ENCODE measurements at places on chromosomes 5 and 9. TPM values are rescaled to one million over a fixed set of nuclear protein-coding genes. Genes with fewer than 3 reads are reported as not detected.

C9orf152 gene
- not detected for total RNA-seq

SIT1 gene
- not detected for total RNA-seq

CTXN3 gene
- not detected for total RNA-seq

DNA sequence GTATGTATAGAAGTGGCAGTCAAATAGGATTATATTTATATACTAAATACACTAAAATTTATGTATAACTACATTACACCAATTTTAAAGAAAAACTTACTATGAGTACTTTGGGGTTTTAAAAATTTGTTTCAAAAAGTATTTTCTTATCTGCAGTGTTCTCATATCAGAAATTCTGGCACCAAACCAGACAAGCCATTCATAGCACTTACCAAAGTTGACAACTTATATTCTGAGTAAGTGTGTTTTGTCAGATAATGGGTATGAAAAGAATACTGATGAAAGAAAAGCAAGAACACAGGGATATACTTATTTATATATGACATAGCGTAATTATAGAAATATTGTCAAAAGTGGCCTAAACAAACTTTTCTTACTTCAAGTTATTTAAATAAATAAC, 67.5 kb downstream of the SPEF2 start:
- DNase-seq, result peak; percentile 1

- no peak for DNase-seq
Observed at GRCh38 chr5:80463269-80463668, 24.6 kb upstream of the FAM151B start.

GRCh38 chr5:395921-396530, 47.0 kb upstream of the EXOC3 start:
- DNase-seq, result no peak

DNA sequence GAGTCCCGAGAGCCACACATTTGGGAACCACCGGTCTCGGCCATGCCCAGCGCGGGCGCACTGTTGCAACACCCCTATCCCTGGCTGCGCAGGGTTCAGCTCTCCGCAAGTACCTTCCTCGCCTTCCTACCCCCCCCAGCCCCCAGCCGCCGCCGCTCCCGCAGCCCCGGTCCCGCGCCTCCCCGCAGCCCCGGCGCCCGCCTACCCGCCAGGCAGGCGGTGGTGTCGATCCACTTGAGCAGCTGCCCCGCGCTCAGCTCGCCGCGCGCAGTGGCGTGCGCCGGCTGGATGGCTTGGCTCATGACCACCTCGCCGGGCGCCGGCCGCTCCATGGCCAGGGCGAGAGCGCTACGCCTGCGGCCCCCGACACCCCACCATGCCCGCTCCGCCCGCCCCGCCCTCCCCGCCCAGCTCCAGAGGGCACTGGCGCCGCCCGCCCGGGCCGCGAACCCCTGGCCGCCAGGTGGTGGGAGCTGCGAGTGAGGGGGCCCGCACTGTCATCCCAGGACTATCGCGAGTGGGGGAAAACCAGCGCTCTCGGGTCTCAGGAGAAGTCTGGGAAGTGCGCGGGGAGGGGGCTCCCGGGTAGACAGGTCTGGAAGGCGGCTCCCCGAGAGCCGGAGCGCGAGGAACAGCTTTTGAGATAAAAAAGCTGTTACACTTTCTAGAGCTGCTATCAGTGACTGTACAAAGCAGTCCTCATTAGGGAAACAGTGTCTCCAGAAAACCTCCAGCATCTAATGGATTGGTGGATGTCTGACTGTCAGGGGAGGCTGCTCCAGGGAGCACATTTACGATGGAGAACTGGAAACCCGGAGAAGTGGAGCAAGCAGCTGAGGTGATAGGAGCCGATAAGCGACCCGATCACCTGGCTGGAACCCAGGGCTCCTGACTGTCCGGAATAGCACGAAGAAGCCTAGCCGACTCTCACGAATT, at the start of gene ACOT12:
TSS of gene ACOT12 (minus strand) at position 352 of the 936 bp plus-strand sequence. CDS start at position 332, 20 bp downstream.
- peak; percentile 36 for DNase-seq

GRCh38 chr5:135335031-135335828, 63.8 kb downstream of the MACROH2A1 start:
- no peak for DNase-seq

DNA sequence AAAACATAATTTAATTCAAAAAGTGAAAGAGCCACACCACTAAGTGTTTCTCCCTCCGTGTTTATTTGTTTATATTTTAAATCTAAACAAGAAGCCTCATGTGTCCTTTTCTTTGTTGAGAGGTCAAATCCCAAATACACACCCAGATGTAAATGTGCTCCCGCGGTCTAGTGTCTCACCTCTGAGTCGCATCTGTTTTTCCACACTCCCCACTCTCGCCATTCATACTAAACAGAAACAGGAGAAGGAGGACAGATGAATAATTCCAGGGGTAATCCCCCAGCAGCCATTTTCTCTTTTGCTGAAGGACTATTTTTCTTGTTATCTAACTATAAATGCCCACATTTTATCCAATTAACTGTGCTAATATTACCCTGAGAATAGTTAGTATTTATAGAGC, 361.6 kb upstream of the RIOK2 start:
- DNase-seq, result no peak

DNA sequence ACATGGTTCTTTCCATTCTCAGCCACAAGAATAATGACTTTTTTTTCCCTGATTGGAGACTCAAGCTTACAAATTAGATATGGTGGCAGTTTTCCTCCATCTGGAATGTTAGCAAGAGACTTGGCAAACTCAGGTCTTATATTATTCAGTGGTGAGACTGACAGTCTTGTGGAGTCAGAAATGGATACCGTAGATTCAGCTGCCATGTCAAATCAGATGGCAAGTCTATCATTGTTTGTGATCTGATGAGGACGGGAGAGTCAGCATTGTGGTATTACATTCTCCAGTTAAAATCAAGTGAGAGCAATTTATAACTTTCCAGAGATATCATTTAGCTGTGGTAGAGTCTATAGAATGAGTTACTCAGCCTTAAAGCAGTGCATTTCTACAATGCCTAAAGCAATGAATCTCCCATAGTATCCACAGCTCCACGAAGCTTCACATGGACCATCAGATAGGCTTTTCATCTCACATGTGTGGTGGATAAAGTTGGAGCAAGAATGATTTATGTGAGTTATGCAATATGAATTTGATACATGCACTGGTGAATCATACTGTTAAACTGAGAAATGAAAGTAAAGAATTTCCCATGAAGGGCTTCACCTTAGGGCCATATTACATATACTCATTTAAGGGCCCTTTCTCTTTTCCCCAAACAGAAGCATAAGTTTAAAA, 430.6 kb downstream of the ZNF608 start:
- DNase-seq, result peak; percentile 41

GRCh38 chr9:1273859-1274258, 223.7 kb downstream of the DMRT2 start:
- no peak for DNase-seq

- DNase-seq, result no peak
Observed at GRCh38 chr5:62312036-62312435, 6.0 kb downstream of the KIF2A start.
